ENCODE measurements at places on chromosomes 2 and 18.

- DNase-seq = no peak
Observed at GRCh38 chr2:176405477-176405876, 136.2 kb downstream of the MTX2 start.

DNA sequence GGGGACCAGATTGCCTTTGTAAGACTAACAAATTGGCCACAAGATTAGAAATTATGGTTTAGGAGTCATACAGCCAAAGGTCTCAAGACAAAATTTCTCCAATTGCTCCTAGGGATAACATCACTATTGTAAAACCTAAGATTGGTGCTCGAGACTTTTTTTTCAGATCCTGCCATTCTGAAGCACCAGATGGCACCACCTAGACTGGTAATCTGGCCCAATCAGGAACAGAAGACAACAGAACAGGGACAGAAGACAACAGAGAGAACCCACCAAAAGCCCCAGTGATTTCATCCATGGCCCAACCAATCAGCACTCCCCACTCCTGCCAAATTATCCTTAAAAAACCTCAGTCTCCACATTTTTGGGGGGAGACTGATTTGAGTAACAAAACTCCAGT is 66.8 kb downstream of the LINC00305 start:
- no peak for DNase-seq

DNA sequence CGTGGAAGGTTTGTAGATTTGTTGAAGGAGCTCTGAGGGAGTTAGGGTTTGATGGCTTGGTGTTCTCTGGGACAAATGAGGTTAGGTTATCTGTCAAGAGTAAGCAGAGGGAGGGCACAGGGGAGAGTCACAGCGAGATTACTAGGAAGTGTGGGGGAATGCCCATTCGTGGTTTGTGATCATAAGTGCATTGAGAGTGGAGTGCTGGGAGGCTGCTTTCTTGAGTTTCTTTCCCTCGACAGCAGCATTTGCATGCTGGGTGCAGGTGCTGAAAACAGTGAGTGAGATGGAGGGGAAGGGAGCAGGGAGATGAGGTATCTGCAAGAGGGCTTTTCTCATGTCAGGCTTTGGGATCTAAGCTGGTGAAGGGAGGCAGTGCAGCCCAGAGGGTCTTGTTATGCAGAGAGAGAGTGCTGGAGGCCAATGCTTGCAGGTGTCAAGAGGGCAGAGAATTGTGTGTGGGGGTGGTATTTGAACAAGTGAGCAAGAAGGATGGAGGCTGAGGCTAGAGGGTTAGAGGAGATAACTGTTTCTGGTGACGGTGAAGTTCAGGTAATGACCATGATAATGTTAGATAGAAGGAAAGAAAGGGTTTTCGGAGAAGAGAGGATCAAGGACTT is 8.8 kb downstream of the RALB start:
- no peak for DNase-seq

DNA sequence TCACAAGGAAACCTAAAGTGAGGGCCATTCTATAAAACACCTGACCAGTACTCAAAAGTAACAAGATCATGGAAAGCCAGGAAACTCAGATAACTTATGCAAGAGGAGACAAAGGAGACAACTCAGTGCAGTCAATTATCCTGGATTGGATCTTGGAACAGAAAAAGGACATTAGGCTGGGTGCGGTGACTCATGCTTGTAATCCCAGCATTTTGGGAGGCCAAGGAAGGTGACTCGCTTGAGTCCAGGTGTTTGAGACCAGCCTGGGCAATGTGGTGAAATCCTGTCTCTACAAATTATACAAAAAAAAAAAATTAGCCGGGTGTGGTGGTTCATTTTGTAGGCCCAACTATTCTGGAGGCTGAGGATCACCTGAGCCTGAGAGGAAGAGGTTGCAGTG is 424.5 kb upstream of the SPRED2 start:
- DNase-seq = no peak

DNA sequence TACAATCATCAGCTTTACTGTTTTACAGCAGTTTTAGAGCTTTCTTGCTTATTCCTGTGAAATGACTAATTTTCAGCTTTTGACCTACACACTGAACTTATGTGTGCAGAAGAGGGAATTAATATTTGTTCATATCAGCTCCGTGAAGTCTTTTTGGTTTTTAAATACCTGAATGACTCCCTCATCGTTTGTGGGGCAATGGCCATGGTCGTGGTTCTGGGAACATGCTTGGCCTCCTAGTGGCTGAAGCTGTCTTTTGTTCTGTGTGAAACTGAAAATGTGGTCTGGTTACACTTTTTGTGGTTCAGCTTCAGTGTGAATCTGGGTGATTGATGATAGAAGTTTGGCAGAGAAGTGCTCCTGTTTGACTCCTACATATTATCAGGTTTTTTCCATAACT is 408.1 kb downstream of the THSD7B start:
- peak; percentile 93 for DNase-seq

- no peak for DNase-seq
Observed at GRCh38 chr2:20141806-20142205, 83.1 kb downstream of the SDC1 start.

DNA sequence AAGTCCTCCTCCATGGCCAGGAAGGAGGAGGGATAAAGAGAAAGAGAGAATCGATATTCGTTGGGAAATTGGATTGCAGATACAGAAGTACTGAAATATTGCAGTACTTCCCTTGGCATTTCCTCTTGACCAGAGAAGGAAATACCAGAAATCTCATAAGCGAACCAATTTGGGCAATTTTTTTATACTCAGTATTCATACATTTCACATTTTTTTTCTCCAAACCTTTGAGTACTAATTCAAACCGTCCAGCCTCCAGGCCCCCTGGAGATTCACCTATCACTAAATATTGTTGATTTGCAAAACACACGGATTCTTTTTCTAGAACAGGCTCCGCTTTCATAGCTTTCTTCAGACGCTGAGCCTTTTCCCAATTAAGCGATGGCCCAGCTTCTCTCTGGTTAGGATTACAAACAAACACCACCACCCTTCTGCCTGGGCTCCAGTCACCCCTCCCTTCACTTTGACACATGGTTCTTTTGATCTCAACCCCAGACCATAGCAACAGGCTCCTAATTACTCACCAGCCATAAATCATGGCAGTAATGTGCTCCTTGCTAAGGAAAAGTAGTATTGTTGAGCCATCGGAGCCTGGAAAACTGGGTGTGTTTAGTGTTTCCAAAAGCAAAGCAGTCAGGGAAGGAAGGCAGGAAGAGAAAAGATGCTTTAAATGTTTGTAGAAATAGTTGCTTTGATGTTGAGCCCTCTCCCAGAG is 138.4 kb upstream of the CCDC68 start:
- DNase-seq = no peak

GRCh38 chr2:9769171-9770005 is 73.9 kb upstream of the TAF1B start:
- DNase-seq = no peak

GRCh38 chr2:226963528-226963927 is 127.7 kb downstream of the RHBDD1 start:
- DNase-seq = peak; percentile 93

GRCh38 chr2:46024146-46024779 is 272.9 kb upstream of the EPAS1 start:
- no peak for DNase-seq

GRCh38 chr2:54773838-54774237 is 50.4 kb downstream of the EML6 start:
- no peak for DNase-seq

GRCh38 chr2:208000701-208001395 is 24.5 kb downstream of the PLEKHM3 start:
- no peak for DNase-seq

GRCh38 chr2:97654791-97655190 is 8.9 kb downstream of the COX5B start:
- no peak for DNase-seq

DNA sequence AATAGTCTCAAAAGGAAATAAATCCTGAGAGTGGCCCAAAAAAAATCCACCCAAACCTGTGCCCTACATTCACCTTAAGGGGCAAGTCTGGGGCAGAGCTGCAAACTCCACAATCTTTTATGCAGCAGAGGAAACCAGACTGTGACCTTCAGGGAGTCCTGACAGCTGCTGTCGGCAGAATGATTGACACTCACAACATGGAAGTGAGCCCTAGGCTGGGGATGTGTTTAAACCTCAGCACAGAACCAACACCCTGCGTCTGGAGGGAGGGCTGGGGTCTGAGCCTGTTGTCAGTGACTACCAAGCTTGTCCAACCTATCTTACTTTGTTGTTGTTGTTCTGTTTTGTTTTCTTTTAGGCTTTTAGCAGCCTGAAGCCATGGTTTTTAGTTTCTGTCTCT is 39.6 kb downstream of the CRACDL start:
- no peak for DNase-seq

DNA sequence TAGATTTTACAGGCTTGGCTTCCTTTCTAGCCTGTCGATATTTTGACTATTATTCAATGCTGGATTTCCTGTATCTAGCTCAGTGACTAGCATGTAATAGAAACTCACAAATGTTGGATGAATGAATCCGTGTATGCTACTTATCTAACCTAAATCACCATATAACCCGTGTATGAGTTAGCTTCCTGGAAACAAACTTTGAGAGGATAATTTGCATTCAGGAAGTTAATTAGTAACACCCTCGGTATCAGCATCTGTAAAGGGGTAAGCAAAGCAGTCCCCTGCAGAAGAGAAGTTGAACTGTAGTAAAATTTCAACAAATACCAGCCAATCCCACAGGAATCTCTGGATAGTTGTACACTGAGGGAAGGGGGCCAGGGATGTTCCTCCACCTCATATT is 269.4 kb upstream of the LRATD1 start:
- DNase-seq = no peak

- DNase-seq = no peak
Observed at GRCh38 chr2:63842149-63843061, 709 bp downstream of the UGP2 start.

- DNase-seq = no peak
Observed at GRCh38 chr18:73896685-73897084, 250.9 kb downstream of the FBXO15 start.

- no peak for DNase-seq
Observed at GRCh38 chr2:10257036-10257435, 45.7 kb upstream of the HPCAL1 start.

DNA sequence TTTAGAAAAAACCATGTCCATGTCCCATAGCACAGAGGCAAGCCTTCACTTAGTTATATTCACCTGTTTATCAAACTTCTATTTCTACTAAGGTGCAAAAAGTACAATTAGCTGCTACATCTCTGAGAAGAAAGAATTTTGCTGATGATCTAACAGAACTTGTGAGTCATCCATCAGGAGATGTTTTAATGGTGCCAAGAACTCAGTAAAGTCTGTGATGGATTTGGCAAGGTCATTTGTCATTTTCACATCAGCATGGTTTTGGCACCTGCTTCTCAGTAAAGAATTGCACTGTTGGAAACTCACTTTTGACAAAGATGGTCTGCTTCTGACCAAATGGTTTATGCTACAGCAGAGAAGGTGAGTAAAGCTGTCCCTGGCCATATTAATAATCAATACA is 195.7 kb upstream of the TMEFF2 start:
- DNase-seq = no peak

- DNase-seq = no peak
Observed at GRCh38 chr2:215556979-215557378, 121.1 kb upstream of the FN1 start.

DNA sequence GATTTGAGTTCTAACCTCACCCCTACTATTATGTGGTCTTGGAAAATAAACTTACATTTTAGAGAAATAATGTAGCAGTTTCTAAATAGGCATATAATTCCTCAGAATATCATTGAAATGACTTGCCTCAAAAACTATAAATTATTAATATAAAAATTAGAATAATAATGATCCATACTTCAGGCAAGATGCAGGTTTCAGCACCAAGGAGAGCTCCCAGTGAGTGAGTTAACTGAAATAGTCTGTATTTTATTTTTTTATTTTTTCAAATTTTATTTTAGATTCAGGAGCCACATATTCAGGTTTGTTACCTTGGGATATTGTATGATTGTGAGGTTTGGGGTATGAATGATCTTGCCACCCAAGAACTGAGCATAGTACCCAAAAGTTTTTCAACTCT is 472.2 kb upstream of the DCC start:
- DNase-seq = peak; percentile 27

DNA sequence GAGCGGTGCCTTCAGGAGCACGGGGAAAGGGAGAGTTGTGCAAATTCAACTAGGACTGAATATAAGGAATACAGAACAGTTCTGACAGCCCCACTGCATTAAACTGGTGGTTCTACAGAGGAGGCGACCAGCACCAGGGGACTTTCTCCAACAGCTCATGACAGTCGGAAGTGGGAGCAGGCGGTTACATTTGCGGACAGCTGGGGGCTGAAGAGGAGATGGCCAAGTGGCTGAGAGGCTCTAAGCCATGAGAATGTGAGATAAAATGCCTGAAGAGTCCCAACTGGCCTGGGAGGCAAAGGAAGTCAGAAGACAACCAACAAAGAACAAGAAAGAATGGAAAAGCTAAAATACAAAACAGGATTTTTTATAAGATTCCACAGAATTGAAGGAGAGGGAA is 141.3 kb downstream of the L3MBTL4 start:
- DNase-seq = no peak

DNA sequence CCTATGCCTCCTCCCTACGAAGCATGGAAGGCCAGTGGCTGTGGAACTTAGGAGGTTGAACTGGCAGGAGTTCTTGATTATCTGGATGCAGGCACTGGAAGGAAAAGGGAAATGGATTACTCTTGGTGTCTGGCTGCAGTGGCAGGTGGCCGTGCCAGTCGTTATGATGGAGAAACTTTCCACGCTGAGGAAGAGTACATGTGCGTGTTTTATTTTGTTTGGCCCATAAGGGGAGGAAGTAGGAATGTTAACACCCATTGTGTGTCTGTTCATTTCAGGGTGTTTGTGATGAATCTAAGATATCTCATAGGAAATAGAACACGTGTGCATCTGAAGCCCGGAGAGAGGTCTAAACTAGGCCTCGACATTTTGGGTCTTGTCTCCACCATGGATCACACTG is 122.8 kb upstream of the NFATC1 start:
- no peak for DNase-seq

- DNase-seq = no peak
Observed at GRCh38 chr2:204046145-204046544, 109.6 kb downstream of the ICOS start.

DNA sequence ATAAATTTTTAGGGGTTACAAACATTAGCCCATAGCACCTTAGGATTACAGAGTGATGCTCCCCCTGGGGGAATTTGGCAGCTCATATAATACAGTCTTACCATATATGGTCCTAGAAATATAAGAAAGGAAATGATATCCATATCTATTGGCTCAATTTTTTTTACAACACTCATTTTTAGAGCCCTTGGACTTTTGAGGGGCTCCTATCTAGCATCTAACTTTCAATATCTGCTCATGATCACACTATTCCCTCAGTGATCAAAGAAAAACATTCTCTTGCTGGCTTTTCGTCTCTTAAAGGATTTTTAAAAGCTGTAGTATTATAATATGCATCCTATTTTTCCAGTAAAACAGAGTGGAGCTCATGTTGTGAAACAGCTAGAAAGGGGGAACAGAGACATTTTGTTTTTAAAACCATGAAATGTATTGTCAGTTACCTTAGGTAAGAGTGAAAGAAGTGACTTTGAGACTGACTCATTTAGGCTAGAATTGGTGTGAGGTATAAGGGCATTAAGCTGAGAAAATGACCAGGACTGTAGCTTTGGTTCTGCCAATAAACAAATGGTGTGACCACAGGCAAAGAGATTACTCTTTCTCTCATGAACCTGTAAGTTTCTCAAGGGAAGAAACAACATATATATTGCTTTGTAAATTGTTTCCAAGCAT is 65.8 kb downstream of the ALPK2 start:
- no peak for DNase-seq

Data from astrocyte of the cerebellum (primary cell).